ENCODE measurements at places on chromosomes 1 and 21.

- DNase-seq: no peak
Observed at GRCh38 chr1:162072740-162073139, 3.2 kb downstream of the NOS1AP start.

GRCh38 chr1:36807262-36807661 lies 227.1 kb downstream of the GRIK3 start:
- no peak for DNase-seq

- no peak for DNase-seq
Observed at GRCh38 chr1:51061231-51061918, 40.7 kb upstream of the C1orf185 start.

GRCh38 chr1:208962867-208963266 lies 620.6 kb upstream of the CAMK1G start:
- no peak for DNase-seq

GRCh38 chr1:236063919-236064673 lies 794 bp downstream of the NID1 start:
- no peak for DNase-seq

DNA sequence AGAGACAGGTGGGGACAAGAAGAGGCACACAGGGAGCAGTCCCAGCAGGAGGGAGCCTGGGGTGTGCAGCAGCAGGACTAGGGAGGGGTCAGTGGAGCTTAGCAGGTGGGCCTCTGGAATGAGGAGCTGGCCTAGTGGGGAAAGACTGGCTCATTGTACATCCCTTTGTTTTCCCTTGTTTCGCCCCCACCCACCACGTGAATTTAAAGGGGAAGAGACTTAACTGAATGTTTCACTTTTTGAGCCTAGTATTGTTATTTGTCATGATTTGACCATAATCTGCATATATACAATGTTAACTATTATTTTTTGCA lies 181.7 kb downstream of the DHRS3 start:
- DNase-seq: no peak

DNA sequence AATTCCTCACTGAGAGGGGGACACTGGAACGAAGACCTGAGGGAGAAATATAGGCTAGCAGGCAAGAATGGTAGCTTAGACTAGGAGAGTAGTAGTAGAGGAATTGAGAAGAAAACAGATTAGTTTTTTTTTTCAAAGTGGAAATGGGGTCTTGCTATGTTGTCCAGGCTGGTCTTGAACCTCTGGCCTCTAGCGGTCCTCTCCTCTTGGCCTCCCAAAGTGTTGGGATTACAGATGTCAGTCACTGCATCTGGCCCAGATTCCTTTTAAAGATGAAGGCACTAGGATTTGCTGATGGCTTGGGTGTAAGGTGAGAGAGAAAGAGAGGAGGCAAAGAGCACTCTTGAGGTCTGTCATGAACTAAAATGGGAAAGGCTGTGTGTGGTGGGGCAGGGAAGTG lies 30.1 kb downstream of the NFASC start:
- DNase-seq: no peak

GRCh38 chr1:108502138-108502537 lies 52.0 kb downstream of the NBPF6 start:
- no peak for DNase-seq

DNA sequence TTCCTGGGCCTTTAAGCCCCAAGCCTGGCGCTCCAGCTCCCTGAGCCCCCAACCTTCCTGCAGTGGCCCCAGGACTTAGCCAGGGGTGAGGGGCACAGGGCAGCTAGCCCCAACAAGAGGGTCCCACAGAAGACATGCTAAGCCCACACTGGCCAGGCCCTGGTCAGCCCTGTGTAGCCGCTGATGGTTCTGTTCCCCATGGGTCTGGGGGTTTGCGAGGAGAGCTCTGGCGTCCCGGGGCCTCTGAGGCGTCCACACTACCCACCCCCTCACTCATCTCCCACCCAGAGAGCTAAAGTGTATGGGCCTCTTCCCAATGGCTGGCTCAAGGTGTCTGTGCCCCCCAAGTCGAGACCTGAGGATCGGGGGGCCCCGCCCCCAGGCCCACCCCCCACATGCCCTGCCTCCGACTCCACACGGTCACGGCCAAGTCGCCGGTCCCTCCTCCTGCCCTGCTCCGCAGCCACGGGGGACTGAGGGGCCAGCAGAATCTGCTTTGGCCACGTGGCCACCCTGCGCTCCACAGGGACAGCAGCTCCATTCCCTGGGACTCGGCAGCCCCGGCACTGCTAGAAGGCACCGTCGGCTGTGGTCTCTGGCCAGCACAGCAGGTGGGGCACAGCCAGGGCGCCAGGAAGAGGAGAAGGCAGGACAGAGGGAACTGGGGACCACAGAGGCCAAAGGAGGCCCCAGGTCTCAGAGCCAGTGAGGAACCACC lies 7.8 kb downstream of the TNFRSF18 start:
- no peak for DNase-seq

DNA sequence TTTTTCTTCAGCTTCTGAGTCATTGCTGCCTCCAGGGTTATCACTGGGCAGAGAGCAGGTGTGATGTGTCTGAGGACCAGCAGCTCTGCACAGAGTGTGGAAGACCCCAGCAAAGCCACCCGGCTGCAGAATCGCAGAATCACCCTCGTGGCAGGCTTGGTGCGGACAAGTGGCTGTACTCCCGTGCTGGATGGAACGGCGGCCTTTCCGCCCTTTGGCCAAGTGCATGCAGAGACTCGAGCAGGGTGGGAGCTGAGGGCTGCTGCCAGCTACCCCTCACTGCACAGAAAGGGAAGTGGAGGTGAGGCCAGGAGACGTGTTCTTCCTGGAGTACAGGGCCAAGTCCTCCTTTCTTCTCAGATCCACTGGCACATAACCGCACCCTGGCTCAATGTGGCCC lies 162.5 kb downstream of the PCBP3 start:
- no peak for DNase-seq

DNA sequence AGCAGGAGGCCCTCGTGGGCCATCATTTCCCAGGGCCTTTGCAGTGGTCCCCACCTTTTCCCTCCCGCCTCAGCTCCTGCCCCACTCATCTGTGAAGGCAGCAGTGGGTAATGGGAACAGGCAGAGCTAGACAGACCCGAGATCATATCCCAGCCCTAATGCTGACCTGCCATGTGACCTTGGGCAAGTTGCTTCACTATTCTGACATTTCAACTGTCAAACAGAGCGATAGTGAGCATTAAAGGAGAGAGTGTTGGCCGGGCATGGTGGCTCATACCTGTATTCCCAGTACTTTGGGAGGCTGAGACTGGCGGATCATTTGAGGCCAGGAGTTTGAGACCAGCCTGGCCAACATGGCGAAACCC lies 51.7 kb downstream of the RPS6KA1 start:
- DNase-seq: no peak

- no peak for DNase-seq
Observed at GRCh38 chr1:197149340-197149739, 2.9 kb upstream of the ASPM start.

GRCh38 chr1:100931716-100932115 lies 35.8 kb downstream of the SLC30A7 start:
- no peak for DNase-seq

DNA sequence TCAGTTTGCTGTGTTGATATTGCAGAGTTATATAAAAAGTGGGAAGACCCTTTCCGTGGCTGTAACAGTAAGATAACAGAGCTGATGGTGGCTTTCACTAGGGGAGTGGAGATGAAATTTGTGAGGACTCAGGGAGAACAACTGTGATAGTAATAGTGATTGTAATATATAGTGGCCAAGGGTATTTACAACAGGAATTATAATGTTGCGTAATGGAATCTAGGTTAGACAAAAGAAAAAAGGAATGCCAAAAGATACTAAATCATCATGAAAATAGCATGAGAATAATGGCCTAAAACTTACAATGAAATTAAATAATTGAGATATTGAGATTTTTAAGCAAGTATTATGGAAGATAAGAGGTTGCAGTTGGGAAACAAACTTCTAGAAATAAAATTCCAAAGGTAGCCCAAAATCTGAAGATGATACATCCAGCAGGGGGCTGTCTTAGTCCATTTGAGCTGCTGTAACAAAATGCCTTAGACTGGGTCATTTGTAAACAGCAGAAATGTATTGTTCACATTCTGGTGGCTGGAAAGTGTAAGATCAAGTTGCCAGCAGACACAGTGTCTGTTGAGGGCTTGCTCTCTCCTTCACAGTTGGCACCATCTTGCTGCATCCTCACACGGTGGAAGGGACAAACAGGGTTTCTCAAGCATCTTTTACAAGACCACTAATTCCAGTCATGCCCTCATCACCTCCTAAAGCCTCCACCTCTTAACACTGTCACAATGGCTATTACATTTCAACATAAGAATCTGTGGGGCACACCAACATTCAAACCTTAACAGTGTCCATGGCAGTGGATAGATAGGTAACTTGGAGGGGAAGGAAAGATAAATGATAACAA lies 711.2 kb downstream of the MRPL39 start:
- DNase-seq: peak; percentile 2

DNA sequence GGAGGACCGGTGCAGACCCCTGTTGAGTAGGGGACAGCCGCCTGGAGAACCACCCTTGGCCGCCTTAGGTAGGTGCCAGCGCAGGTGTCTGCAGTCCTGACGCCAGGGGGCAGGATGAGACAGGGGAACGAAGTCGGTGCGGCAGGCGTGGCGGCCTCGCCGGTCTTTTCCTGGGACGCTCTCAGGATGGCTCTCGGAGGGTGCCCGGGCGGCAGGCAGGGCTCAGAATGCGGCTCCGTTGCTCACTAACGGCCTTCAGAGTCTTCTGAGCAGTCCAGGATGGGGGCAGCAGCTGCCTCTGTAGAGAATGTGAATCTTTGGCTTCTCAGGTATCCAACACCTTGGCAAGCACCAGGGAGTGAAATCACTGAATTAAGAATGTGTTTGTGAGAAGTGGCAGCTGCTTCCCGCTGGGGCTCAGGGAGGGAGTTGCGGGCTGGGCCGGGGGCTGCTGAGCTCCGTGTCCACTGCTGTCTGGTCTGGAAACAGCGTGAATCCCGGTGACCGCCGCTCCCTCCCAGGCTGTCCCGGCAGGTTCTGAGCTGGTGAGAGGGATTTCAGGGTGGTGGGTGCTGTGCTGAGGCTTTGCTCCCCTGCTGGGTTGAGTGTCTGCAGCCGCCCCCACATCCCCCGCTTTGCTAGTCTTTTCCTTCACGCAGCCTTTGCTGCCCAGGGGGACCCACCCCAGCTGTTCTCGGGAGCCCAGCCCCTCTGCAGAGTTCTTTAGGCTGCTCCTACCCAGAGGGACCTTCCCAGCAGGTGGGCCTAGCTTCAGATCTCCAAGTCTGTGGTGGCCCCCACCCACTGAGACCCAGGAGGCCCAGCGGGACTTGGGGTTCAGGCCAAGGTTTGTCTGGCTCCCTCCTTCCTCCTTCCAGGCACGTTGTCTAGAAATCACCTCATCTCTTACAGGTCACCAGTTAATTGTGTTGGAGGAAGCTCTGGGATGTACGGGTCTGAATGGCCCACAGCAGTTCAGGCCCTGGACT lies 11.1 kb upstream of the C1orf174 start:
- peak; percentile 20 for DNase-seq

- no peak for DNase-seq
Observed at GRCh38 chr1:57451516-57451915, 27.7 kb upstream of the DAB1 start.

- no peak for DNase-seq
Observed at GRCh38 chr1:35725596-35725995, 6.9 kb upstream of the C1orf216 start.

GRCh38 chr1:109527098-109527811 lies 12.4 kb upstream of the GPR61 start:
- no peak for DNase-seq

DNA sequence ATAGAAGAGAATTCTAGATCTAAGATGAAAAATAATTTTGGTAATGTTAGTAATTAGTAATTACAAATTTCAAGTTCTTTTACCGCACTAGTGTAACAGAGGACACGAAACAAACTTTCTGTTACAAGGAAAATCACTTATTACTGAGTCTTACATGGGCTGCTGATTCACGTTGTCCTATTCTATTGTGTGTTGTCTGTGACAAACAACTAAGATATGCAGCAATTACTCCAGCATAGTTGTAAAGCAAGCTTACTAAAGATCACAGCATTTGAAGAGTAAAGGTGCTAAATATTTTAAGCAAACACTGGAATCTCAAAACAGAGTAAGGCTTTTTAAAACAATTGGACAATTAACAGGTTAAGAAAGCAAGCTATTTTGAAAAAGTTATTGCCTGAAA lies 502.3 kb downstream of the KCNT2 start:
- no peak for DNase-seq

DNA sequence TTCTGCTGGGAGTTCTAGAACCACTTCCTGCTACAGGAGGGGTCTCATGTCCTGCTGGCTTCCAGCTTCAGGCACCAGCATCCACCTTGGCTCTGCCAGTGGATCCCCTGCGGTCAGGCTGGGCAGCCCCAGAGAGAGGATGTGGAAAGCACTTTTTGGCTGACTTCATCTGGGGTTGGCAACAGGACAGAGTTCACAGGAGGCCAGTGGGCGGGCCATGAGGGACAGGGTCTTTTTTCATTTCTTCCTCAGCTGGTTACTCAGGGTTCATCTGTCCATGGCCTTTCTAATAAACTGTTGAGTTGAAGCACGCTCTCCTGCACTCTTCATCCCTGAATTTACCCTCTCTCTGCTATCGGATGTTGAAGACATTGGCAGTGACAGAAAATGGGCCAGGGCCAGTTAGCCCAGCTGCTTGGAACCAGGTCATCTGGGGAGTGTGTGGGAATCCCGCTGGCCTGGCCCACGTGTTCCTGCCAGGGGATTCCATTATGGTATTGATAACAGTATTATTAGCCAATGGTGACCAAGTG lies 45.2 kb downstream of the RPS6KA1 start:
- DNase-seq: no peak

DNA sequence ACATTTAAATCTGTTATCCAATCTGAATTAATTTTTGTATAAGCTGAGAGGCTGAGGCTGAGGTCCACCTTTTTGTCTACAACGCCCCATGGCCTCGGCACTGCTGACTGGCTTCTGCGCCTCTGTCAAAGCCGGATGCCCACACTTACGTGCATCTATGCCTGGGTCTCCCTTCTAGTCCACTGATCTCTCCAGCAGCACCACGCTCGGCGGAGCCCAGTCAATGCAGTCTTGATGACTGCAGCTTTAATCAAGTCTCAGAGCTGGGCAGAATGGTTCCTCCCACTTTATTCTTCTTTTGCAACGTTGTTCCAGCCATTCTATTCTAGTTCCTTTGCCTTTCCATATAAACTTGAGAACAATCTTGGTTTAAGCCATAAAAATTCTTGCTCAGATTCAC lies 9.4 kb downstream of the PRDM15 start:
- no peak for DNase-seq

DNA sequence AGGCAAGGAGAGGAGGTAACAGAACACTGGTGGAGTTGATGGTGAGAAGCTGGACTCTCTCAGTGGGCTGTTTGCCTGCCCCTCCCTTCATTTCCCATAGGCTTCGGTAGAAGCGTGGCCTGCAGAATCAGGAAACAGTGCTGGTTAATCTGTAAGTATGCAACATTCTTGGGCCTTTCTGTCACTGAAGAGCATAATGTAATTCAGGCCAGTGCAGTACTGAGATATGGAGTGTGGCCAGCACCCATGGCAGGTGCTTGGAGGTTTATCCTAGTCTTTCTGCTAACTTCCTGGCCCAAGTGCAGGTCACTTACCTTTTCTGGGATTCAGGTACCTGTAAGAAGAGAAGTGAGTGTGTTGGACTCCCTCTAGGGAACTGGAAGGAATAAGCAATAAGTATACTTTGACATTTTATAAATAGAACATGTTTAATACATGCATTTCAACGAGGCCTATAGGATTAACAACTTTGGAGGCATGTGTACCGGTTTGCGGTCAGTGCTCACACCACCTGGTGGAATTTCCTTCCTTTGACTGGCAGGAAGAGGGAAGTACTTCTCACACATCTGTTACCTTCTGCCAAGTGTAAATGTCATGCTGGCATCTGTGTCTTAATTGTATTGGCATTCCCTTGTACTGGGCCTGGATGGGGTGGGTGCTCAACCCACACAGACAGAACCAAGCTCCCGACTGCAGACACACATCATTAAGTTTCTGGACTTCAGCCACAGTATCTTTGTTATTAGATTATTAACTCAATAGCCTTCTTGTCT lies 105.5 kb downstream of the KIF26B start:
- DNase-seq: no peak
